ENCODE measurements at places on chromosomes 5 and 9. TPM values are rescaled to one million over a fixed set of nuclear protein-coding genes. Genes with fewer than 3 reads are reported as not detected.

The RLN2 gene
- total RNA-seq, result not detected

The CORO2A gene
- total RNA-seq, result 27.6 TPM

The CXCL14 gene
- 125 TPM for total RNA-seq

The ADAMTS19 gene
- 0.76 TPM for total RNA-seq

The PCDHB16 gene
- 0.91 TPM for total RNA-seq

DNA sequence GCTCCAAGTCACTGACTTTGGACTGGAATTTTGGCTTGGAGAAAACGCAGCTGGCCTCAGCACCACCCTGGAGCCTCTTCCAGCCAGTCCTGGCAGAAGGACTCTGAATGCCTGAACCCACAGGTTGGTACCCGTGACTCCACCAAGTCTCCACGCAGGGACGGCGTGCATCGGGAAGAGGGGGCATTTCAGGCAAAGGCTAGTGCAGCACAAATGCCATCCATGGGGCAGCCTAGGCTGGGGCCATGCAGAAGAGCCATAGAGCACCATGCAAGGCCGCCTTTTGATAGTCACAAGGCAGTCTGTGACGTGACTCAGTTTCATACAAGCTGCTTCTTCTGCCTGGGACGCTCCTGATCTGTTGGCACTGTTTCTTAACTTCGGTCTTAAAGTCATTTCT lies 28.0 kb downstream of the GDNF start:
- H3K4me3 ChIP-seq, result no peak overlapping the region
- no peak for DNase-seq
- H3K27me3 ChIP-seq, result no peaks in the 10 kb centered on the region
- no peaks in the 10 kb centered on the region for H3K36me3 ChIP-seq
- no peak overlapping the region for H3K27ac ChIP-seq
- H3K4me1 ChIP-seq, result no peaks in the 10 kb centered on the region

DNA sequence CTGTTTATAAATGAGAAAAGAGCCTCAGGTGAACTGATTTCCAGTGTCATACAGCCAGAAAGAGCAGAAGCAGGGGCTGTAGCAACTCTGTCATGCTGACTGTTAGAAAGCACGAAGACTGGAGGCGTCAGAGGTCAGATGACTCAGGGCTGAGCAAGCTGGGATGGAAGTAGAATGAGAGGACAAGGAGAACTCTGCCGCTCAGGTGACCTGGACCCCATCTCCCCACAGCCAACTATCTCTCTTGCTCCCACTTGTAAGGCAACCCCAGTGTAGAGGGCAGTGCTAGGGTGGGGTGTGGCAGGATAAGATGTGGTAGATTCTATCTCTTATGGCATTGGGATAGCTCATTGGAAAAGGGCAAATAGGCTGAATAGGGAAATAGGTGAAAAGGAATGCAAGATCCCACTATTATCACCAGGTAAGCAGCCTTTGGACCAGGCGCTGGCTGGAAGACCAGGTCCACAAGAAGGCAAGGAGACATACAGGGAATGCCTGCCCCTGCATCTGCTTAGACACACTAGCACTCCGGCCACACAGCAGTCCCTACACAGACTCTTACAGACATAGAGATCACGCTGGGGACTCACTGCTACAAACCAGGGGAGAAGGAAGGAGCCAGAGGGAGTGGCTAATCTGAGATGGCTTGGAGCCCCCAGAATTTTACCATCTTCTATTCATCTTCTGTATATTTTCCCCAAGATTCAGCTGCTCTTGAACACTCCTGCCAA lies 21.2 kb upstream of the LOX start:
- no peaks in the 10 kb centered on the region for H3K36me3 ChIP-seq
- no peaks in the 10 kb centered on the region for H3K27me3 ChIP-seq
- H3K27ac ChIP-seq, result no peak overlapping the region

GRCh38 chr9:84756731-84757130 lies 87.2 kb downstream of the NTRK2 start:
- peaks cover 16% of the 10 kb centered on the region for H3K4me1 ChIP-seq
- no peaks in the 10 kb centered on the region for H3K36me3 ChIP-seq
- no peak overlapping the region for H3K27ac ChIP-seq
- DNase-seq, result no peak

GRCh38 chr9:98755006-98755618 lies 41.2 kb downstream of the ANKS6 start:
- no peaks in the 10 kb centered on the region for H3K4me1 ChIP-seq
- no peaks in the 10 kb centered on the region for H3K27me3 ChIP-seq
- DNase-seq, result no peak
- no peak overlapping the region for H3K27ac ChIP-seq

GRCh38 chr5:142900927-142901326 lies 130.8 kb downstream of the ARHGAP26 start:
- no peak for DNase-seq
- H3K36me3 ChIP-seq, result peaks cover 48% of the 10 kb centered on the region
- no peak overlapping the region for H3K4me3 ChIP-seq
- no peaks in the 10 kb centered on the region for H3K4me1 ChIP-seq

DNA sequence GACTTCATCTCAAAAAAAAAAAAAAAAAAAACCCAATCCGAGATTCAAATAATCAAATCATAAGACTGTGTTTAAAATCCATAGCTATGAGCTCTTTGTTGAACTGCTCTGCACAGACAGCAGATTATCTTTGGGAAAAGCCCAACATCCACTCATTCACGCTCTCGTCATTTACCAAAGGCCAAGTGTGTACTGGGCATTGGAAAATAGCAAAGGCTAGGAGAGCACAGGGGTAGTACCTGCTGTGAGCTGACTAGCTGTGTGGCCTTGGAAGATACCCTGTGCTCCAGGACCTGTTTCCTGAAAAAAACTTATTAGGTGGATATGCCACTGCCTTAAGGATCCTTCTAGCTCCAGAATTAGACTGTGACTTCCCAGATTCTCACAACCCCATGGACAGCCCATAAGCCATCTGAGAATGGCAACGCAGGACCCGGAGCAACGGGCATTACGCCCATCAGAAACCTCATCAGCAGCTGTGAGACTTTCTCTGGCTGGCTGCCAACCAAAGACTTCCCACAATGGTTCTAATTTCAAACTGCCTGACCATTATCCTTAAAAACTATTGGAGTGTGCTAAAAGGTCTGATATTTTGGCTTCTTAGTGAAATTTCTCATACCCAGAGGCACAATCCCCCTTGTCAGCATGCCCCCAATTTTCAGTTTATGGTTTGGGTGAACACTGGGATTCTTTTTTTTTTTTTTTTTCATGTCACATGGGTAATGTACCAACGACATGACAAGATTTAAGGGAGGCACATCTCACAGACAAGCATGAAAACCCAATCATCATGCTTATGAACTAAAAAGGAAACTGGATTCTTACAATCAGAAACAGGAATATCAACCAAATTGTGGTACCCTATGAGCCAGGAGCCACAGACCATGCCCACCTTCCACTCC lies 16.8 kb downstream of the SERINC5 start:
- H3K27ac ChIP-seq, result no peak overlapping the region
- H3K27me3 ChIP-seq, result no peaks in the 10 kb centered on the region
- no peak overlapping the region for H3K4me3 ChIP-seq

DNA sequence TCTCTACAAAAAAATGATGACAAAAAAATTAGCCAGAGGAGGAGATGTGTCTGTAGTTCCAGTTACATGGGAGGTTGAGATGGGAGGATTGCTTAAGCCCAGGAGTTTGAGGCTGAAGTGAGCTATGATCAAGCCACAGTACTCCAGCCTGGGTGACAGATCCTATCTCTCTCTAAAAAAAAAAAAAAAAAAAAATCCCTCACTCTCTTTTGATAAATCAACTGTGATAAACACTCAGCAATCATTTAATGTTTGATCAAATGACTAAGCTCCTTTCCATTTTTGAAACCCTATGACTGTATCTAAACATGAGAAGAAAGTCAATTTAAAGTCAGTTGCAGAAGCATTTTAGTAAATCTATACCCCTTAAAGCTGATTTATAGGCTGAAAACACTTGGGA lies 112.1 kb upstream of the IL6ST start:
- no peaks in the 10 kb centered on the region for H3K36me3 ChIP-seq
- H3K4me3 ChIP-seq, result no peak overlapping the region
- H3K27ac ChIP-seq, result no peak overlapping the region
- DNase-seq, result no peak
- no peaks in the 10 kb centered on the region for H3K27me3 ChIP-seq

- no peak overlapping the region for H3K4me3 ChIP-seq
- DNase-seq, result no peak
These were observed 92.6 kb downstream of the OSMR start for GRCh38 chr5:38938424-38938823.

DNA sequence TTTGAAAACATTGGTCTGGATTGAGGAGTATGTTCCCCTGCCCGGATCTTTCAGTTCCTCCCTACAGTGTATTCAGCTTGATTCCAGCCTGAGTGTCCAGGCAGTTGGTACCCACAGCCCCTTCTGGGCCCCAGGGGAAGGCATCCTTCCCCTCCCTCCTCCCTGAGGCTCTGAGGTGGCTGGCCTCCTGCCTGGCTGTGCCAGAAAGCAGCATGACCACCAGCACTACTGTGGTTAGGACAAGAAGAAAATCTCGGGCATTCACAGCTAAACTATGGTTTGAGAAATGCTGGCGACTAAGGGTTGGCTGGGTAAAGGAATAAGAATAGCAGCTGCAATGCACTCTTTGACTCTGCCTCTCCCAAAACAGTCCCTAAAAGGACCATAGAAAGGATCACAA lies 84.6 kb upstream of the LIFR start:
- no peaks in the 10 kb centered on the region for H3K4me1 ChIP-seq
- no peaks in the 10 kb centered on the region for H3K27me3 ChIP-seq
- no peaks in the 10 kb centered on the region for H3K36me3 ChIP-seq
- no peak overlapping the region for H3K27ac ChIP-seq
- no peak for DNase-seq

DNA sequence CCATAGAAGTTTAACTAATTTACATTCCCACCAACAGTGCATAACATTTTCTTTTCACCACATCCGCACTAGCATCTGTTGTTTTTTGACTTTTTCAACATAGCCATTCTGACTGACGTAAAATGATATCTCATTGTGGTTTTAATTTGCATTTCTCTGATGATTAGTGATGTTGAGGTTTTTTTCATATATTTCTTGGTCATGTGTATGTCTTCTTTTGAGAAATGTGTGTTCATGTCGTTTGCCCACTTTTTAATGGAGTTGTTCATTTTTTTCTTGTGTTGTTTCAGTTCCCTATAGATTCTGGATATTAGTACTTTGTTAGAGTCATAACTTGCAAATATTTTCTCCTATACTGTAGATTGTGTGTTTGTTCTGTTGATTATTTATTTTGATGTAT lies 163.4 kb downstream of the FER start:
- H3K27me3 ChIP-seq, result no peaks in the 10 kb centered on the region
- no peak for DNase-seq
- no peak overlapping the region for H3K27ac ChIP-seq
- H3K4me3 ChIP-seq, result no peak overlapping the region
- H3K36me3 ChIP-seq, result peaks cover 12% of the 10 kb centered on the region
- H3K4me1 ChIP-seq, result no peaks in the 10 kb centered on the region

DNA sequence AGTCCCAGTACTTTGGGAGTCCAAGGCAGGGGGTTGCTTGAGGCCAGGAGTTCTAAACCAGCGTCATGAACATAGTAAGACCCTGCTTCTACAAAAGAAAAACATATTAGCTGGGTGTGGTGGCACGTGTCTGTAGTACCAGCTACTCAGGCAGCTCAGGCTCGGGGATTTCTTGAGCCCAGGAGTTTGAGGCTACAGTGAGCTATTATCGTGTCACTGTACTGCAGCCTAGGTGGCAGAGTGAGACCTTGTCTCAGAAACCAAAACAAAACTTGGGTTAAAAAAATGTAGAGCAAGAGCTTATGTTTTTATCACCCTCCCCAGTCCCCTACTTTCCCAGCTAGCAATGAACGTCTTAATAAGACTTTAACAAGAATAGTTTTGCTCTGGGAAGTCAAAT lies 46.7 kb downstream of the UHRF2 start:
- H3K4me3 ChIP-seq, result no peak overlapping the region
- H3K27ac ChIP-seq, result no peak overlapping the region
- no peaks in the 10 kb centered on the region for H3K4me1 ChIP-seq
- no peaks in the 10 kb centered on the region for H3K27me3 ChIP-seq
- no peak for DNase-seq

DNA sequence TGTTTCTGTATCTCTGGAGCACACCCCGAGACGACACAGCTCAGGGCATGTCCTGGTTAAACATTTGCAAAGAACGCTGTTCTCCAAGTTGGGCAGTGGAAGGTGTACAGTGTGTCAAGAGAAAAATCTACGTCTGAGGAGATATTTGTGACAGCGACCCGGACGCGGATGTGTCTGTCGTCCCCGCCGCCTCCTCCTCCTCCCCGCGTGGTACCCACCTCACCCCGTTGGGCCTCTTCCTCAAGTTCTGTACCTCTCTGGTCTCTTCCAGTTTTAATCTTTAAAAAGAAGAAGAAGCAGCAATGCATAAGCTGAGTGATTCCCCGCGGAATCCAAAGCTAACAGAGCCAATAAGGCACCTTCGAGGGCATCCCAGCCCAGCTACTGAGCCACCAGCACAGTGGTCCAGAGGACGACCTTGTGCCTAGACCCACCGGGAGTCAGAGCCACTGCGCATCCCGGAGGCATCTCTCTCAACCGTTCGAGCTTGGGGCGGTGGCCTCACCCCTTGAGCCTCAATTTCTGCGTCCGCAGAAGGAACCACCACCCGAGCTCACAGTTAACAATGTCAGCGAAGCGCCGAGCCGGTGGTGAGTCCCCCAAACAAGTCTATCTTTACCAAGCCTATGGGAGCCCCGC lies 467 bp downstream of the C9orf78 start:
- no peaks in the 10 kb centered on the region for H3K27me3 ChIP-seq
- peak overlapping the region; percentile 93 for H3K4me3 ChIP-seq
- DNase-seq, result no peak

- H3K27me3 ChIP-seq, result no peaks in the 10 kb centered on the region
- peaks cover 26% of the 10 kb centered on the region for H3K4me1 ChIP-seq
- H3K27ac ChIP-seq, result no peak overlapping the region
- no peak overlapping the region for H3K4me3 ChIP-seq
These were observed 336.3 kb downstream of the ADGRV1 start for GRCh38 chr5:90894866-90895420.

GRCh38 chr9:133837627-133838597 lies 99.8 kb upstream of the SARDH start:
- H3K4me1 ChIP-seq, result no peaks in the 10 kb centered on the region
- no peak overlapping the region for H3K27ac ChIP-seq
- DNase-seq, result no peak

DNA sequence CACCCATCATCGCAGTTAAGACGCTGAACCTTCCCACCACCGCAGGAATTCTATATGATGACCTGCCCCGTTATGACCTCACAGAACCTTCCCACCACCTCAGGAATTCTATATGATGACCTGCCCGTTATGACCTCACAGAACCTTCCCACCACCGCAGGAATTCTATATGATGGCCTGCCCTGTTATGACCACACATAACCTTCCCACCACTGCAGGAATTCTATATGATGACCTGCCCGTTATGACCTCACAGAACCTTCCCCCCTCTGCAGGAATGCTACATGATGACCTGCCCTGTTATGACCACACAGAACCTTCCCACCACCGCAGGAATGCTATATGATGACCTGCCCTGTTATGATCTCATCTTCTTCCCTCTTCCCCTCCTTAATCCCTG lies 64.3 kb downstream of the IRX1 start:
- H3K4me1 ChIP-seq, result no peaks in the 10 kb centered on the region
- H3K4me3 ChIP-seq, result no peak overlapping the region
- no peak overlapping the region for H3K27ac ChIP-seq
- H3K36me3 ChIP-seq, result no peaks in the 10 kb centered on the region
- DNase-seq, result no peak
